ENCODE measurements at places on chromosomes 4 and X.
A peak's percentile ranks its signal among the peaks of the same experiment; 100 is the strongest.

- no peak for DNase-seq
Observed at GRCh38 chr4:4791299-4792111, 68.0 kb upstream of the MSX1 start.

DNA sequence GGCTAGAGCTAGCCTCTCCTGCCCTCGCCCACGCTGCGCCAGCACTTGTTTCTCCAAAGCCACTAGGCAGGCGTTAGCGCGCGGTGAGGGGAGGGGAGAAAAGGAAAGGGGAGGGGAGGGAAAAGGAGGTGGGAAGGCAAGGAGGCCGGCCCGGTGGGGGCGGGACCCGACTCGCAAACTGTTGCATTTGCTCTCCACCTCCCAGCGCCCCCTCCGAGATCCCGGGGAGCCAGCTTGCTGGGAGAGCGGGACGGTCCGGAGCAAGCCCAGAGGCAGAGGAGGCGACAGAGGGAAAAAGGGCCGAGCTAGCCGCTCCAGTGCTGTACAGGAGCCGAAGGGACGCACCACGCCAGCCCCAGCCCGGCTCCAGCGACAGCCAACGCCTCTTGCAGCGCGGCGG, at the start of gene AR:
Gene AR, plus strand, starts transcription at position 204 of the 400 bp plus-strand sequence. CDS start 1,126 bp downstream, outside the sequence.
- no peak for DNase-seq

DNA sequence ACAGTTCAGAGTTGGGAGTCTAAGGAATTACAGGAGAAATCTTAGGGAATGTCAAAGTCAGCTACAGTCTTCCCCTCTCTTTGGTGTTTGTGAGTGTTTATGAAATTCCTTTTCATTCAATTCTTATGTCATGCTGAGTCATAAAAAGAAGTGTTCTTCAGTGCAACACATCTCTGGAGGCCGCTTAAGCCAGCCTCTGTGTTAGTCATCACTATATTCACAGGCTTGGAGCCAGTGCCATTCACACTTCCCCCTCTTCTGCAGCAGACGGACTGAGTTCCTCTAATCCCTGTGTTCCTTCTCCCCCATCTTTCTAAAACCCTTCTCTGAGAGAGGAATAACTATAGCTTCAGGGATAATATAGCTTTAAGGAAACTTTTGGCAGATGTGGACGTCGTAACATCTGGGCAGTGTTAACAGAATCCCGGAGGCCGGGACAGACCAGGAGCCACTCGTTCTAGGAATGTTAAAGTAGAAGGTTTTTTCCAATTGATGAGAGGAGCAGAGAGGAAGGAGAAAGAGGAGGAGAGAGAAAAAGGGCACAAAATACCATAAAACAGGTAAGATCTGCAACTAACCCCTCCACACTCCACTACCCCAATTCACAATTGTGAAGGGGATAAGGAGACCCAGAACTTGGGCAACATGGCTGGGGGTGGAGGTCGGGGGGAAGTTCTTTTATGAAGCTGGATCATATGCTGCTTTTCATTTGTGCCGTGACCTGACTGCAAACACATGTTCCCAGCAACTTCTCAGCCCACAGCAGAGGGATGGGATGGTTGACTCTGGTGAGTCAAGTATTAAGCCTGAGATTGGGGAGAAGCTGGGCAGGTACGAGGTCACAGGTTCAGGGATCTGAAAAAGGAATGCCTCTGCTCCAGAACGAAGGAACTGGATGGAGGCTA, at the start of gene SRPX2:
Gene SRPX2, plus strand, starts transcription at position 244 of the 905 bp plus-strand sequence. CDS start 2,124 bp downstream, outside the sequence.
- DNase-seq, result no peak

DNA sequence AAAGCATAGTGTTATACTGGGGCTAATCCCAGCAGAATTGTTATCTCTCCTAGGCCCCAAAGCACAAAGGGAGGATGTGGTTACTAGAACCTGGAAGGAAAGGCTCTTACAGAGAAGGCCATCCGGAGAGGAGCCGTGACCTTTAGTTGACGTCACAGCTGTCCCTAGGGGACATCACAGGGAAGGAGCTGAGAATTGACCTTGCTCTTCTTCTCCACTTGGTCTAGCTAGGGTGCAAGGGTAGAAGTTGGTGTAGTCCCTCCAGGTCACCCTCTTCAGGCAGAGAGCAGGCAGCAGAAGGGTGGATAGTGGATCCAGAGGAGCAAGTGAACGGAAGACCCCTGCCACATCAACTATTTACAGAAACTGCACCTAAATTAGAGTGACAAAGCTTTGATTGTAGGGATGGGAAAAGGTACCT, 22.8 kb upstream of the FGF2 start:
- no peak for DNase-seq

GRCh38 chr4:169723207-169723965, 34.4 kb downstream of the HPF1 start:
- no peak for DNase-seq

- no peak for DNase-seq
Observed at GRCh38 chr4:128347930-128348660, 60.5 kb upstream of the PGRMC2 start.

DNA sequence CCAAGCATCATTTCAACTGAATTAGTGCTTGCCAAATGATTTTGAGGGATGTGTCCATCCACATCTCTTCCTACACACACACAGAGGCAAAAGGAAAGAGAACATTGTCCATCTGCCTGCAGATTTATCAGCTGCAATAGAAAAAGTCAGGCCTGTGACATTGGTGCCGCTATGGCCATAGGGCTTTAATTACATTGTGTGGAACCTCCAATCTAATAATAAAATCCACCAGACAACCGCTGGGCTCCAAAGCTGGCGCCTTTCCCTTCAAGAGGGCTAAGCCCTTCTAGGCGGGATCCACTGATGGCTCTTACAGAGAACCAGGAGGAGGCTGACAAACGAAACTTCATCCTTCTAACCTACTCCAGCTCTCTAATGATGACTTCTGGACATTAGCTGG, 60.6 kb downstream of the PHOX2B start:
- no peak for DNase-seq

GRCh38 chr4:6701371-6701770, 7.7 kb downstream of the S100P start:
- no peak for DNase-seq

GRCh38 chr4:81227138-81227537, 12.1 kb upstream of the PRKG2 start:
- no peak for DNase-seq

- no peak for DNase-seq
Observed at GRCh38 chrX:17602245-17602644, 135.0 kb upstream of the SCML1 start.

DNA sequence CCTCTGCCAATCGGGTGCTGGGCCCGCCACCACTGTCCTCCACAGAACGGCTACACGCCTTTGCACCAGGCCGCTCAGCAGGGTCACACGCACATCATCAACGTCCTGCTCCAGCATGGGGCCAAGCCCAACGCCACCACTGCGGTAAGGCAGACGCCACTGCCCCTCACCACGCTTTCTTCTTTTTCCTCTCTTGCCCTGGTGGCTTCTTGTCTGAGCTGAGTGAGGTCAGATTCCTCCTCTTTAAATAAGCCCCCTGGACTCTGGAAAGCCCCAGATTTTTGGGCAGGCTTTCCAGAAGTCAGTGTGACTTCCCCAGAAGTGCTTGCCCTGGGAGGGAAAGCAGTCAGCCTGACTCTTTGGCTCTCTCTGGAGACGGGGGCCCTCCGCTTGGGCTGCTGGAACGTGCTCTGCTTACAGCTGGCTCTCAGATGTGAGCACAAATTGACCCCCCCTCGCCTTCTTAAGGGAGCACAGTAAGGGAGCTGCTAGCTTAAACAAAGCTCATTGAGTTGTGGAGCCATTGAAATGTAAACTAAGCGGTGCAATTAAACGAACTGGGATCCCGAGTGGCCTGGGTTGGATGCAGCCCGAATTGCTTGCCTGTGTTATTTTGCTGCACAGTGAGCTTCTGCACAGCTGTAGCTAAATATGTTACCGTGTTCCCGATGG, 243.1 kb downstream of the ANK2 start:
- no peak for DNase-seq

DNA sequence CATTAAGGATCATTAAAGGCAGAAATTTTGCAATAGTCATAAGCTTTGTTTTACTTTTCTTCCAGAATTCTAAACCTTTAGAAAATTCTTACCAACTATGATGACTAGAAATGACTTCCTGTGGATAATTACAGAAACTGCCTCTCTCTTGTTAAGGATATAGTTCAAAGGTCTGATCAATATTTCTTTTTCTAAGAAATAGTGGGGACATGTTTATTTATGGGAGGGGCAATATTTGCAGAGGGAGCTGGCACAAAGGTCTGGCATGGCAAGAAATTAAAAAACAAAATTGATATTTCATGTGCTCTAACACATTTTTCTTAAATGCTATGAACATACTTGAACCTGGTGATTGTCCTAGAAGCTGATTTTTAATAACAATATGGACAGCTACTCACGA, 448.9 kb downstream of the KCTD8 start:
- no peak for DNase-seq

DNA sequence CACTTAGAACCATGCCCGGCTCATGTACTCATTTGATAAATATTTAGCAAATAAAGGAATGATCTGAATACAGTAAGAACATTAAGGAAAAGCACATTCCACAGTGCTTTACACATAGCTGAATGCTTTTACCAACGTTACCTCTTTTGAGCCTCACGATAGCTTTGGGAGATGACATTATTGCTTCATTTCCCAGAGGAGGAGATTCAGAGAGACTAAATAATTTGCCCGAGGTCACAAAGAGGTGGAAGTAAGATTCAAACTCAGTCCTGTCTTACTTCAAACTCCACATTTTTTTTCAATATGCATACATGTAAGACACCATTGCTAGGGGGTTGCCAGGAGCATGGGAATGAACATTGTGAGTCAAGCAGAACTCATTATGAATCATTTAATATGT, 538.5 kb downstream of the BCOR start:
- no peak for DNase-seq

- DNase-seq, result no peak
Observed at GRCh38 chr4:147862043-147862692, 130.3 kb downstream of the ARHGAP10 start.

GRCh38 chr4:113222471-113222870, 173.0 kb downstream of the ANK2 start:
- no peak for DNase-seq

GRCh38 chrX:44459501-44459900, 83.2 kb downstream of the FUNDC1 start:
- no peak for DNase-seq

DNA sequence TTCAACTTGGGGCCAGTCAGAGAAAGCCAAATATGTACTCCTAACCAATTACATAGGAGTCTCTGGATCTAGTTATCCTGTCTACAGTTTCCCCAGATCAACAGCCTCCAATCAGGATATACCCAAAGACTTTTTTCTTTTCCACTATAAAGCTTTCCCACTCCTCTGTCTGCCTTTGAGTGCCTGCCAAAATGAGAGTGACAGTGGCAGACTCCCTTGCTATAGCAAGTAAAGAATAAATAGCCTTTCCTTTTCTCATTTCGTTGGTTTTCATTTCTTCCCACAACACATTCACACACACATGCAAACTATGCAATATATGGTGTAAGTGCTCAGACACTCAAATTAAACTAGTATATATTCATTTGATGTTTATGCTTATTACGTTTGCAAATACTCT, 302.4 kb upstream of the TACR3 start:
- no peak for DNase-seq

GRCh38 chrX:70494441-70494840, 49.8 kb downstream of the DLG3 start:
- no peak for DNase-seq

GRCh38 chrX:69996113-69996468, 53.6 kb downstream of the AWAT2 start:
- no peak for DNase-seq

DNA sequence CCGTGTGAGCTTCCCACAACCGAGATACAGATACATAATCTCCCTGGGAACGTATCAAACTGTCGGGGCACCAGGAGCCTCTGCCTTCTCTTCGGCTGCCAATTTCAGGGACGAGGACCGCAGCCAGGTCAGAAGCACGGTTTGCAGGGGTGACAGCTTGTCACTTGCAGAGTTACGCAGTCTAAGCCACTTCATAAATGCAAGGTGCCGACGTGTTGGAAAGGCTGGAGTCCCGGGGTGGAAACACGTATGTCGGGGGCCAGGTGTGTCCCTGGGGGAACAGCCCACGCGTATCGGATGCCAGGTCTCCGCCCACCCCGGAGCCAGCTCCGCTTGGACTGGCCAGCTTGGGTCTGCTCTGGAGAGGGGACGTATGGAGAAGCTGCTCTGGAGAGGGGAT, 76.3 kb upstream of the SHOX start:
- no peak for DNase-seq

GRCh38 chr4:73721435-73721834, 18.9 kb upstream of the CXCL8 start:
- no peak for DNase-seq

GRCh38 chrX:50978920-50979682, 68.6 kb downstream of the BMP15 start:
- no peak for DNase-seq

DNA sequence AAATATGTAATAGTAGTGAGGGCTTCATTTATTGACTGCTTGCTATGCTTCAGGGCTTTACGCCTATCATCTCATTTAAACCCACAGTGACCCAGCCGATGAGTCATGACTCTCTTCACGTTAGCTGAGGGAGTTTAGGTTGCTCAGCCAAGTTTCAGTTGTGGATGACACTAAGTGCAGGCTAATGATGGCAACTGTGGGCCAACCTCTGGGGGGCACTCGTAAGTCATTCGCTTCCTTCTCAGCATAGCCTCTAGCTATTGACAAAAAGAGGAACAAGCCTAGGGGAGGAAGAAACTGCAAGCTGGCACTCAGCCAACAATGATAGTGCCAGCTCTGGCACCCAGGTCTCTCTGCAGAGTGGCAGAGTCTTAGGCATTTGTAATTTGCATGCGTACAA, 325.0 kb downstream of the ARHGAP10 start:
- peak; percentile 46 for DNase-seq

DNA sequence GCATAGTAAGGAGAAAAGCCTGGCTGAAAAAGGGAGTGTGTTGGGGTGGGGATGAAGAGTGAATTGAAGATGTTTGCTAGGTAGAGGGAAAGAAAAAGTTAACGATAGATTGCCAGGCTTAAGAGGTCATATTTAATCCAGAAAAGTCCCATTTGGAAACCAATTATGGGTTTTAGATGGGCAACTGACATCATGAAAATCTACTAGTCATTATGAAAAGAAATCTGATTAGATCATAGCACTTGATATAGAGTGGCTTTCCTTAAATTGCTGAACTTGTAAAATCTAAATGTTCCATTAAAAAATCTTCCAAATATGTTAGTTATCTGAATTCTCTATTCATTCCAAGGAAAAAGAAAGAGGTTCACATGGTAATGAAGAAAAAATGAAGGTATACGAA, 37.5 kb upstream of the IL21 start:
- DNase-seq, result no peak

- DNase-seq, result no peak
Observed at GRCh38 chrX:27548624-27549023, 41.5 kb upstream of the DCAF8L2 start.

GRCh38 chrX:46262304-46262703, 282.9 kb downstream of the ZNF674 start:
- no peak for DNase-seq

GRCh38 chr4:74624351-74625151, 169.8 kb downstream of the BTC start:
- DNase-seq, result no peak

DNA sequence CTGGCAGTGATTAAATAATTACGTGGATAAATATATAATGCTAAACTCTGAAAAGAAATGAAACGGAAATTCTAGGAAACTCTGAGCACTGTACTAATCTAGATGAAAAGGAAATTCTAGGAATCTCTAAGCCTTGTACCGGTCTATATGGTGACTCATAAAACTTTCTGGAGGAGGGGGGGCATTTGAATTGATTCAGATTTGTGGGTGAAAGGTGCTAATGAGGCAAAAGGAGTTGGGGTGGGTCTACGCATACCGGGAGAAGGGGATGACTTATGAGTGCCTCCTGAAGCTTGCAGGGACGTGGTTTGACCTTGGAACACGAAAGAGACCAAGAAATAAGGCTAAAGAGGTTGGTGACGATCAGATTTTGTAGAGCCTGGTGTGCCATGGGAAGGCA, 151.7 kb upstream of the CASK start:
- DNase-seq, result no peak

Measured in stimulated activated CD8-positive, alpha-beta memory T cell treated with anti-CD3 and anti-CD28 coated beads, Interleukin-12 subunit alpha, Interleukin-12 subunit beta, amount 100 ng/mL, for 4 hours (primary cell).